ENCODE measurements at places on chromosomes 12 and 14.

- no peak for DNase-seq
Observed at GRCh38 chr12:4307593-4308333, 13.2 kb upstream of the TIGAR start.

GRCh38 chr14:73242357-73242901, 5.1 kb downstream of the PAPLN start:
- DNase-seq: no peak

DNA sequence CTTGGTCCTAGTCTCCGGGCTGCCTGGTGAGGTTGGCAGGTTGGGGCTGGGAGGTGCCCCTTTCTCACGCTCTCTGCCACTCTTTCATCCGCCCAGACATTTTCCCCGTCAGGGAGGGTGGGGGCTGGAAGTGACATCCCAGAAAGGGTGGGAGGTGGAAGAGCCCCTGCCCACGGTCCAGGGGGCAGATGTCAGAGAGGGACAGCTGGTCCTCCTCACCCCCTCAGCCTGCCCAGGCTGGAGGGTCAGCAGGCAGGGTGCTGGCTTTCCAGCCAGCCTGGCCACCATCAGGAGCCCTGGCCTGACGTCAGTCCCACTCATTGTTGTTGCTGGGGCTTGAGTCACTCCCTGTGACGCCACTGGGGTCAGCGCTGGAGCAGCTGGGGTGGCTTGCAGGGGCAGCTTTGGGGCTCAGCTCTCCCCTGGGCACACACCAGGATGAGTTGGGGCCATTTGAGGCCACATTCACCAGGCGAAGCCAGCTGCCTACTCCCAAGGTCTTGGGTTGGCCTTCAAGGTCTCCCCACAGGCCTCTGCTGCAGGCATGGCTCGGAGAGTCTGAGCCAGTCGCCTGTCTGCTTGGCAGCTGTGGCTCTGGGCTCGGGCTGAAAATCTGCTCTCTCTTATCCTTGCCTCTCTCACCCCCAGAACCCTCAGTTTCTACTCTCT, 5.7 kb upstream of the ATG101 start:
- DNase-seq: no peak

GRCh38 chr14:55160989-55161388, 30.4 kb downstream of the DLGAP5 start:
- DNase-seq: no peak

DNA sequence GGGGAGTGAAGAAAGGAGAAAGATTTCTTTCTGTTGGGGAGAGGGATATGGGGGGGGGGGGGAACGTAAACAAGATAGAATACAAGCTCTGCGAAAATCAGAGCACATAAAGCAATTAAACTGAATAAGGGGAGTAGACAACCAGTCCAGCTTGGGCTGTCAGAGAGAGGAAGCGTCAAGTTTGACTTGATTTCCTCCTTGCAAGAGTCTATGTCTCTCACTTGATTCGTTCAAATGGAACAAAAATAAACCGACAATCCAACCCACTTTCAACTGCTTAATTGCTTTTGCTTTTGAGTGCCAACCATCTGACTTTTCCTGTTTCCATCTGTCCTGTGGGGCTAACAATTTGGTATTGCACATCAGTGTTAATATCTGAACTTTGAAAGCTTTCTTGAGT, 942 bp downstream of the SYT1 start:
- DNase-seq: no peak

- DNase-seq: peak; percentile 1
Observed at GRCh38 chr14:64387232-64387781, 846 bp upstream of the MTHFD1 start.

- no peak for DNase-seq
Observed at GRCh38 chr14:96944297-96944696, 147.1 kb downstream of the VRK1 start.

DNA sequence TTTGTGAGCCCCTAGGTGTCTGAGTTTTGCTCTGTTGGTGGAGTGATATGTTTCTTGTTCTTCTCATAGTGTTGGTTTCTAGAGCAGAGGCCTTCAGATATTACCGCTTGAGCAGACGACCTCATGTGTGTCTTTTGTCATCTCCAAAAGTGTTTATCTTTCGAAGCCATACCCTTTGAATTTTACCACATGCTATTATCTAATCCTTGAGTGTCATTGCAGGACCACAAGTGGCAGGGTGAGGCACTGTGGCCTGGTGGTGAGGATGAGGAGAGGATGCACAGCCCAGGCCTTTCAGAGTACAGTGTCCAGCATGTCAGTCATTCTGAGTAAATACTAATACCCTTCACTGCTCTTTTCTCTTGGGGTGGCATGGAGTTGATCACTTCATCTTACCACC, 57.2 kb upstream of the CISTR start:
- no peak for DNase-seq

DNA sequence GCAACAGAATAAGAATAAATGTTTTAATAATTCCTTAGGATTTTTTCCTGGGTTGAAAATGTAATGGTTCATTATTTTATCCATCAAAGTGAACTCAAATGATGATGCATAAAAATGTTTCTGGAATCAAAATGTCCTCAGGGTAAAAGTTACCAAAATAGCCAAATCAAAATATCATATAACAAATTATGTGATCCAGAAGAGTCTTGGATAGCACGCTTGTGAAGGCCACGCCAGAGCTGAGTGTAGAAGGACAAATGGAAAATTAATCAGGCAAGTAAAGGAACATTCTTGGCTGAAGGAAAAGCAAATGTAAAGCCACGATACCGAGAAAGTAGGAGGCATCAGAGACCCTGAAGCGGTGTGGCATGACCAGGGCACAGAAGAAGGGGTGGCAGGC, 169.2 kb downstream of the CAPZA3 start:
- DNase-seq: no peak

DNA sequence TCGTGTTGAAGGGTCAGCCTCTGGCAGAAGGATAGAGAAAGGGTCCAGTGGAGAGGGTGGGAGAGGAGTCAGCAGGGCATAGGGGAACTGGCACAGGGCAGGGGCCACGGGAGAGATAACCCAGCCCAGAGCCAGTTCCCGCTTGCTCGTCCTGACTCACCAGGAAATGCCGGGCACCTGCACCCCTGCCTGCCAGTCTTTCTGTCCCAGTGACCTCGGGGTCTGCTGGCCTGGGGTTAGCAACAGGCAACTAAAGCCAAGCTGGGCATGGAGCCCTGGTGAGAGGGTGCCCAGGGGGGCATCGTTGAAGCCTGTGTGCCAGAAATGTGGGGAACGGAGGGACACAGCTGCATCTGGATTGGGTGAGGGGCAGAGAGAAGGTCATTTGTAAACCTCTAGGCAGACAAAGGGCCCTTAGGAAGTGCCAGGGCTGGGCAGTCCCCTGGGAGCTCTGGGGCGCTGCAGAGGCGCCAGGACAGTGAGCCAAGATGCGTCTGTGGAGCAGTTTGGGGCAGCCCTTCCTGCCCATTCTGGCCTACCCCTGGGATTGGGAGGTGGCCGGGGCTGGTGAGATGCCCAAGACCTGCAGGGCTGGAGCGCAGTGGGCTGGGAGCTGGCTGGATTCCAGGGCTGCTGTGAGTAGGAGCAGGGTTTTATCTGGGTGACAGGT, 5.5 kb downstream of the TNFAIP2 start:
- DNase-seq: no peak

- no peak for DNase-seq
Observed at GRCh38 chr14:99806836-99807235, 13.6 kb downstream of the EML1 start.

GRCh38 chr14:31954991-31955390, 122.1 kb upstream of the ARHGAP5 start:
- no peak for DNase-seq

- no peak for DNase-seq
Observed at GRCh38 chr14:75282170-75282554, 3.5 kb downstream of the FOS start.

GRCh38 chr12:125202421-125202820, 137.2 kb downstream of the AACS start:
- DNase-seq: no peak

- no peak for DNase-seq
Observed at GRCh38 chr14:103935102-103935501, 6.8 kb downstream of the TDRD9 start.

- DNase-seq: no peak
Observed at GRCh38 chr14:90760591-90761316, 55.5 kb downstream of the TTC7B start.

DNA sequence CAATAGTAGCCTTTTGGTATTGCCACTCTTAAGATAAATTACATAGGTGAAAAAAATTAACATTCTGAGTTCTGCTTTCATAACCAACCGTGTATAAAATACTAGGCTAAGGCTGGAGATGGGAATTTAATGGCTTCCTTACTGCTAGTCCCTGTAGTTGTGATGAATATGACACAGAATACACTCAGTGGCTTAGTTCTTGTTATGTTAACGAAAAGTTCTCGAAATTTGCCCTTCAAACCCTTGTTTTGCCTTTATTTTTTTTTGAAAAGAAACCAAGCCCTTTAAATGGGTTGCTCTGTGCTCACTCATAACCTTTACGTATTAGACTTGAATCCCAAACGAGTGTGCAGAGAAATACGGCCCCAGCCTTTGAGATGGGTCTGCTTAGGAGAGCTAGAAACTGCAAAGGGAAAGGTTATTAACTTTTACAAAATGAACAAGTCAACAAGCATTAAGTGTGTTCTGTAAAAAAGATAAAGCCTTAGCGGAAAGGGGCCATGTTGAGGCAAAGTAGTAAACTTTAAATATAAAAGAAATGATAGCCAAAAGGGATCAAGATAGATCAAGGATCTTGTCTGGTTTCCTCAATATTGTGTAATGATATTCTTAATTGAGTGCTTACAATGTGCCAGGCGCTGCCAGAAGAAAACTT, 1.7 kb downstream of the NUDT4 start:
- DNase-seq: no peak

DNA sequence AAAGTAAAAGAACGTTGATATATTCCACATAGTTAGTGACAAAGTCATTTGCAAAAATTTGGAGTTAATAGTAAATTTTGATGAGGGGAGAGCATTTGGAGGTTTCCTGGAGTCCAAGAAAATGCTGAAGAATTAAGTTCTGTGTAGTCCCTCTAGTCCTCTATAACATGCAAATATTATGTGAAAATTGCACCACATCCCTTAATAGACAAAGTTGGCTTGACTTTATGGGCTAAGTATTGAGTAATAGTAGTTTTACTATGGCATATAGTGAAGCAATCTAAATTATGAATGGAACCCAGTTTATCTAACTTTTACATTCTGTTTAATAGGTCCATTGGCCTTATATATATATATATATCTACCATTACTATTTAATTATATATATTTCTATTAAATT, 66.4 kb upstream of the DCN start:
- no peak for DNase-seq

DNA sequence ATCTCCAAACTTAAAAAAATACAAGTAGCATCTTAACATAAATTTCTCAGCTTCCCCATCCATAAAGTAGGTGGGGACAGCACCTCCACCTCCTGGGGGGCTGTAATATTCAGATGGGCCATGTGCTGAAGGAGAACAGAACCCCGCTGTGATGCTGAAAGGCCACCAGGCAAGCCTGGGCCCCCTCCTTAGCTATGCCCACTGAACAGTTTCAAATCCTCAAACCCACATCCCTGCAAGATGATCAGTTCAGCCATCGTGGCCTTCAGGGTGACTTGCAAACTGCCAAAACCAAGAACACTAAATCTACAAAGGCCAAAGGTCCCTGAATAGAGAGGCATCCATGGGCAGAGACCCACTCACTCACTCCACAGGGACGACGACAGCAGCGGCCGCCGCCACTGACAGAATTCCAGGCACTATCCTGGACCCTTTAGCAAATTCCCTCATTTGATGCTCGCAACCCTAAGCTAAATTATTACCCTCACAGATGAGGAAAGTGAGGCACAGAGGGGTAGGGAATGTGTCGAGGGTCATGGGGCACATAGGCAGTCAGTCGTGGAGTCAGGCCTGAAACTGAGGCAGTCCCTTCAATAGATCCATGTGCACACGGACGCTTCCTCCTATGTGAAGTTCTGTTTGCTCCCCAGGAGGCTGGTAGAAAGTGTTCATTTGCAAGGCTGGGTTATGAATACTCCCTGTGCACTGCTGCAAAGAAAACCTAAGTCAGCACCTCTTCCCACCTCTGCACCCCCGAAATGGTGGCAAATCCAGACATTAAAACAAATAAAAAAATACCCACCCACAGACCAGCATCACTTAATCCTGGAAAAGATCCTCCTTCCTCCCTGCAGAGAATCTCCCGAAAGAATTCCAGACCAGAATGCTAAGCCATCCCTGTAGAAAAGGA, 5.9 kb downstream of the ITPK1 start:
- no peak for DNase-seq

GRCh38 chr12:106739815-106740530, 34.5 kb upstream of the RIC8B start:
- no peak for DNase-seq

- DNase-seq: no peak
Observed at GRCh38 chr12:10562306-10562933, 51.0 kb downstream of the MAGOHB start.

DNA sequence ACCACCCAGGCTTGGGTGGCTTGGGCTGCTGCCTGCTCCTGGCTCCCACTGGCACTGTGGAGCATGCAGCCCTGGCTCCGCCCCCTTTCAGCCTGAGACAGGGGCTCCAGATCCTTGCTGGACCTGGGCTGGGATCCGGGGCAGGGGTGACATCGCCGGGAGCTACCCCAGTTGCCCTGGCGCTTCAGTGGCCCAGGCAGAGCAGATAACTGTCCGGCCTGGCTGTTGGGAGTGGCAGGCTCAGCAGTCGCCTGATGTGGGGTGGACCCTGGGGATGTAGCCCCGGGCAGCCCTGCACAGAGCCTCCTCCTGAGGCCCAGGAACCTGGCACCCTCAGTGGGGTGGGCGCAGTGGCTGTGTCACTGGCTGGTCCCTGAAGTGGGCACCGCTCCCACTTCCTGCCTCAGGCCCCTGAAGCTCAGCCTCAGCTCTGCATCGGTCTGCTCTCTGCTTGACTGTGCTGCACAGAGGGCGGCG, 57.9 kb downstream of the FUT8 start:
- DNase-seq: no peak

GRCh38 chr12:49979791-49980190, 7.0 kb downstream of the AQP6 start:
- DNase-seq: no peak

DNA sequence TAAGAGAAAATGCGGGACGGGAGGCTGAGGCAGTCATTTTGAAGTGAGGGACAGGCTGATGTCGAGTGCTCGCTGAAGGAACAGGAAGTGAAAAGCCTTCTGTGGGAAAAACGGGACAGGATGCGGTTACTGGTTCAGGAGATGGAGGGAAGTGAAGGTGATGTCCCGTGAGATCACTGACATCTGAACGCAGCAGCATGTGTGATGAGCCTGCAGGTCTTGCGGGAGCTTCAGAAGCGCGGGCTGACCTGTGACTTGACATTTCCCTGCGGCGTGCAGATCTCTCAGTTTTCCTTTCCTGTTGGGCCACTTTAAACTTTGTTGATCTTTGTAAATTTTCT, 77.8 kb downstream of the DDX51 start:
- no peak for DNase-seq

GRCh38 chr12:88307961-88308360, 165.9 kb downstream of the TMTC3 start:
- DNase-seq: no peak

GRCh38 chr12:5407034-5407856, 24.7 kb upstream of the NTF3 start:
- DNase-seq: no peak

- no peak for DNase-seq
Observed at GRCh38 chr14:21093018-21093417, 5.4 kb downstream of the ZNF219 start.

GRCh38 chr14:53742233-53742620, 214.4 kb downstream of the BMP4 start:
- DNase-seq: no peak
